ENCODE measurements at places on chromosomes 3 and 15.

DNA sequence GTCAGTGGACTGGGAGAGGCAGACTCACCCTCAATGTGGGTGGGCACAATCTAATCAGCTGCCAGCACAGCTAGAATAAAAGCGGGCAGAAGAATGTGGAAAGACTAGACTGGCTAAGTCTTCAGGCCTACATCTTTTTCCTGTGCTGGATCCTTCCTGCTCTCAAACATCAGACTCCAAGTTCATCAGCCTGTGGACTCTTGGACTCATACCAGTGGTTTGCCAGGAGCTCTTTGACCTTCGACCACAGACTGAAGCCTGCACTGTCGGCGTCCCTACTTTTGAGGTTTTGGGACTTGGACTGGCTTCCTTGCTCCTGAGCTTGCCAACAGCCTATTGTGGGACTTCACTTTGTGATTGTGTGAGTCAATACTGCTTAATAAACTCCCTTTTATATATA lies 68.0 kb downstream of the CNTN3 start:
- no peak for DNase-seq

DNA sequence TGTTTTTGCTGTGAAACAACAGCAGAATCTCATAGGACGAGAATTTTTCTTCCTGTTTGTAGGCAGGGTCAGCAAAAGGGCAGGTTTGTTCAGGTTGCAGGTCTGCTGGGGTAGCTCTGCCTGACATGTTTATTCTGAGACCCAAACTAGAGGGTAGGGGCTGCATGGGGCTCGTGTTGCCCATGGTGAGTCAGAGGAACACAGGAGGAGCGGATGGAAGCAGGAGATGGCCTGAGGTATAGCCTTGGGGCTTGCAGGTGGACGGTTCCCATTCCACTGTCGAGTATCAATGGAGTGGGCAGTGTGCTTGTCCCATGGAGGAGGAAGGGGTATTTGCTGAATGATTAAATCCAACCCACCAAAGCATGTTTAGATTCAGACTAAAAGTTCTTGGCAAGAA lies 138.9 kb downstream of the APBA2 start:
- no peak for DNase-seq

GRCh38 chr3:64176461-64176996 lies 48.7 kb downstream of the PRICKLE2 start:
- no peak for DNase-seq

DNA sequence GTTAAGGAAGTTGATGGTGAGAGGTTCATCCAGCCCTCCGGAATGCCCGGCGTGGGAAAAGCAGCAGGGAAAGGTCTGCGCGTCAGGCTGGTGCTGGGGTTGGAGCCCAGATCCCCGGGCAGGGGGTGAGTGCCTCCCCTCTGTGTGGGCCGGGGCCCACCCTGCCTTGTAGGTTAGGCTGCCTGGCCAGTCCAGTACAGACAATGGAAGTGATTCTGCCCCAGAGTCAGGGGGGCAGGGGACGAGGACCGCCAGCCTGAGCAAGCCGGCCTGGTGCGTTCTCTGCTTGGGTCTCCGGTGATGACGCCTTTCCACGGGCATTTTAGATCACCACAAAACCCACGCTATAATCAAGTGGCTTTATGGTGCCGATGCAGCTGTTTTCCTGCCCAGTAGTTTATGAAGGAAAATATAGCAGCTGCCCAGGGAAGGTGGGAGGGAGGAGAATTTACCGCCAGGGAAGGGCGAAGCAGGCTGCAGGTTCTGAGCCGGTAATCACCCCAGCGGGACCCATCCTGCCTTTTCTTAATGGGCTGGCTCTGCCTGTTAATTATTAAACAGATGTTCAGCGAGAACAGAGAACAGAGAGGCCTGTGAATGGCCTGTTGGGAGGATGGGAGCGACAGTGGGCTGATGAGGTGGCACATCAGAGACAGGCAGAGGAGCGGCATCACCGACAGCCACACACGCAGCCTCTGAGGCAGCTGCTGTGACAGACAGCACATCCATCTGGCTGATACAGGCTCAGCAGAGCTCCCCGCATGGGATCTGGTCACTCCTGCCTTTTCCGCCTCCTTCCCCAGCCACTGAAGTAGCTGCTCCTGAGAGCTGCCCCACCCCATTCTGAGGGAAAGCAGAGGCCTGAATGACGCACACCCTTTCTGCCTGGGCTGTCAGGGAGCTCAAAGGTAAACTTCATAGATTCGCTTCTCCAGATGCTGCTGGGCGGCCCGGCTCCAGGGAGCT lies 35.2 kb downstream of the BDH1 start:
- no peak for DNase-seq

- DNase-seq: no peak
Measured at GRCh38 chr15:78024519-78024870, 53.0 kb downstream of the TBC1D2B start.

- no peak for DNase-seq
Measured at GRCh38 chr3:10551821-10552630, 46.6 kb upstream of the ATP2B2 start.

GRCh38 chr15:36301947-36302346 lies 277.5 kb upstream of the CDIN1 start:
- DNase-seq: no peak

- DNase-seq: no peak
Measured at GRCh38 chr15:71400294-71400693, 285.0 kb downstream of the THSD4 start.

DNA sequence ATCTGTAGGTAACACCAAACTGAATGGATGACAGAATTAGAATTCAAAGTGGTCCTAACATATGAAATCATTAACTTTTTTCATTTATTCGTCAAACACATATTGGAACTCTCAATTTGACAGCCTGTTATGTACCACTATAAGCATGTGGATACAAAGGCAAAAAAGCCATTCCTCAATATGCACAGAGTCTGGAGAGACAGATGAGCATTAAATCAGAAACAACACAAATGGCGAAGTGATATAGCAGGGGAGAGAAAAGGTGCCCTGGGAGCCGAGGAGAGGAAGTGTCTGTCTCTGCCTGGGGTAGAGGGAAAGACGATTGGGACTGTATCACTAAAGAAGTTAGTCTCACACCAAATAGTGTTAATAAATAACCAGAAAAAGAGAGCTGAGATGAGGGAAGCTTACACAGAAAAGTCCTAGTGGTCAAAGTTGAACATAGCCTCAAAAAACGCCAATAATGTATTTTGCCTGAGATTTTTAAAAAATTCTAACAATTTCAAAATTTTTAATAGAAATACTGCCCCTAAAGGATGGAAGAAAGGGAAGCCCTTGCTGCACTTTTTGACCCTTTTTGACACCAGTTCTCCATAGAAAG lies 417.5 kb downstream of the TUSC7 start:
- DNase-seq: no peak

DNA sequence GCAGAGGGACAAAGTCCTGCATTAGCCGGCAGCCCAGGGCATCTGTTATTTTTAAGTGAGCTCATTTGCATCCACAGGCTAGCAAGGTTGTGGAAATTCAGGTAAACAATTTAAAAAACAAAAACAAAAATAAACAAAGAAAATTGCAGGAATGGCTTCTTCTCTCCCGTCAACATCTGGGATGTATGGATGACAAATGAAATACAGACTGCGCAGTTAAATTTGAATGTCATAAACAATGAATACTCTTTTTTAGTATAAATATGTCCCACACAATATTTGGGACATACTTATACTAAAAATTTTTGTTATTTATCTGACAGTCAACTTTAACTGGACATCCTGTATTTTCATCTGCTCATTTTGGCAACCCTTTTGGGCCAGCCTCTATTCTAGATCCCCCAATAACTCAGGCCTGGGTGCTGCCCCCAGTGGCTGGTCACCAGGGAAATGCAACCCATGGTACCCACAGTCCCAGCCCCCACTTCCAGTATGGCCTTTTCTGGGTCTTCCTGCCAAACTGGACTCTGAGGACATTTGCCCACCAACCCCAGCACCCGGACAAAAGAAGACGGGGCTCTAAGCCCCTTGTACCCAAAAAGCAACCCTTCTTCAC lies 12.7 kb downstream of the GRM2 start:
- no peak for DNase-seq

- no peak for DNase-seq
Measured at GRCh38 chr3:11019116-11019819, 26.7 kb downstream of the SLC6A1 start.

- DNase-seq: no peak
Measured at GRCh38 chr3:39156421-39156820, 3.0 kb upstream of the CSRNP1 start.

DNA sequence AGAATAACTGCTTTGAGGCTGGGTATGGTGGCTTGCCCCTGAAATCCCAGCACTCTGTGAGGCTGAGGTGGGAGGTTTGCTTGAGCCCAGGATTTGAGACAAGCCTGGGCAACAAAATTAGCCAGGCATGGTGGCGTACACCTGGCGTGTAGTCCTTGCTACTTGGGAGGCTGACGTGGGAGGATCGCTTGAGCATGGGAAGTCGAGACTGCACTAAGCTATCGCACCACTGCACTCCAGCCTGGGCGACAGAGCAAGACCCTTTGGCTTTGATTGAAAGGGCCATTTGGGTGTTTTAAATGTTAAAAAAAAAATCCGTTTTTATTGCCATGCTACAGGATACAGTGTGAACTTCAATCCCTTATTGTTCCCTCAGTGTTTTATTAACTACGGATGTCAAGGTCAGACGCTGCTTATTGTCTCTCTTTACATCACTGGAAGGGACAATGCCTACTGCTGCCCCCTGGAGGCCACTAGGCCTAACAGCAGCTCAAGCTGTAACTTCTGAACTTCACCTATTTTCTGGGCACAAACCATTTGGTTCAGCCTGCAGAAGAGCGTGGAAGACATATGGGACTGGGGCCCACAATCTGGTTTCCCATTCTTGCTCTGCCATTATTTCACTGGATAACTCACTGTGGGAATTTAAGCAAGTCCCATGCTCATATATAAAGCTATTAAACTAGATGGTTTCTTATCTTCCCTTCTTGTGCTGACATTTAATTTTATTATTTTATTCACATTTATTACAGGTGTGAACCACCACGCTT lies 15.3 kb upstream of the IREB2 start:
- DNase-seq: peak; percentile 8

GRCh38 chr3:170862618-170863374 lies 7.2 kb downstream of the RPL22L1 start:
- no peak for DNase-seq

DNA sequence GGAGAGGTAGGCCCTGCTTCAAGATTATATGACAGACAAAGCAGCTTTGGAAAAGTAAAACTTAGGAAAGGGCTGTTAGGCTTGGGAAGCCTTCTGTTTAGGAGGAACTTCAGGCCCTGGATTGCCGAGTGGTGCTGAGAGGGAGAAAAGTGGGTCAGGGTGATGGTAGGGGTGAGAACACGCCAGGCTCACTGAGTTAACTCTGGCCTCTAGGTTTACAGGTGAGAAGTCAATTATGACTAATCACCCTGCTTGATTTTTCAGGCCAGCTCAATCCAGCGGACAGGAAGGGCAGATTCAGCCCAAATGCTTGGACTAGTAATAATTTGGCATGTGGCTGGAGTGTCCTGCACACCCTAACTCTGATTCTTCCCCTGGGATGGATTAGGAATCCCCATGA lies 365.1 kb upstream of the LMCD1 start:
- DNase-seq: no peak

DNA sequence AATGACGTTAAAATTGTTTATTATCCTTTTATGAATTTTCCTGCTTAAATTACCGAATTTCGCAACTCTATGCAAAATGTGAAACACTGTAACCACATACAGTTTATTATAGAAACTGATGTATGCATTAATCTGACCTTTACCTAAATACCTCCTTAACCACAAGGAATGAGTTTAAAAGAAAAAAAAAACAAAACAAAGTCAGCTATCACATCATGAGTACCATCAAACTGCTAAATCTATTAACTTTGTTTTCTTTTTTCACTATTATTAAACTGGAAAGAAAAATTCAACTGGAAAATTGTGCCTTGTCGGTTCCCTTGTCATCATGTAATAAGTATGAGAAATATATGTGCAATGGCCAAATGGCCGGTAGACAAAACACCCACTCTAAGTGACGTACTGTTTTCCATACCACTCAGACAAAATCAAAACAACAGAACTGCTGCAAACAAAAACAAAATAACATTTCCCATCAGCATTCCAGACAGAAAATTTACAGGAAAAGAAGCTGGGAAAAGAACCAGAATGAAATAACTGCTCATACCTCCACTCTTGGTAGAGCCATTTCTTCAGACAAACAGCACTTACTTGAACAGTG lies 415.3 kb downstream of the FOXP1 start:
- no peak for DNase-seq

All from NCI-H446 treated with DMSO at 0.1 percent for 48 hours (cell line).